ENCODE measurements at places on chromosomes 11 and 22. TPM values are rescaled to one million over a fixed set of nuclear protein-coding genes. Genes with fewer than 3 reads are reported as not detected.
A peak's percentile ranks its signal among the peaks of the same experiment; 100 is the strongest.

DNA sequence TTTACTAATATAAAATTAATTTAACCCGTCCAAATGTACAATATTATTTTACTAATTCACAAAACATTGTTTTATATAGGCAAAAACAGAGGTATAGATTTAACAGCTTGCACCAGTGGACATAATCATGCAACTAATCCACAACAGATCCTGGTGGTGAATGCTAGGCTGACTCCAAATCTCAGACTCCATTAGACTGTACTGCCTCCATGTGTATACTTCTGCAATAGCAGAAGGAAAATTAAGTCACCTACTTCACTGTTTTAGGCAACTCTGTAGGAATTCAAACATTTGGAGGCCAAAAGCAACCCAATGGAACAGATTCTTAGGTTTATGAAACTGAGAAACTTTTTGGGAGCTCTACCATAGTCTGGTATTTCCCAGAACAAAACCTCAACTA is 30.0 kb upstream of the RAB39A start:
- no peaks in the 10 kb centered on the region for H3K36me3 ChIP-seq
- no peaks in the 10 kb centered on the region for H3K27me3 ChIP-seq
- no peak overlapping the region for H3K27ac ChIP-seq
- no peak overlapping the region for H3K4me3 ChIP-seq
- H3K4me1 ChIP-seq = no peaks in the 10 kb centered on the region
- no peak for DNase-seq

TRIOBP gene
- 85.0 TPM for total RNA-seq

- H3K27me3 ChIP-seq = no peaks in the 10 kb centered on the region
- H3K4me1 ChIP-seq = no peaks in the 10 kb centered on the region
- no peak overlapping the region for H3K4me3 ChIP-seq
- H3K36me3 ChIP-seq = no peaks in the 10 kb centered on the region
Measured at GRCh38 chr11:127965939-127966668, 621.3 kb downstream of the ETS1 start.

IL18 gene
- 49.9 TPM for total RNA-seq

- DNase-seq = no peak
- H3K36me3 ChIP-seq = no peaks in the 10 kb centered on the region
- H3K4me3 ChIP-seq = no peak overlapping the region
- no peak overlapping the region for H3K27ac ChIP-seq
Measured at GRCh38 chr11:134762248-134763029, 350.4 kb upstream of the B3GAT1 start.

KRTAP5-7 gene
- 0.46 TPM for total RNA-seq

ST14 gene
- total RNA-seq = 59.1 TPM

APOBEC3H gene
- 0.84 TPM for total RNA-seq

GRCh38 chr11:133808393-133809140 is 36.7 kb downstream of the SPATA19 start:
- no peaks in the 10 kb centered on the region for H3K36me3 ChIP-seq
- no peaks in the 10 kb centered on the region for H3K4me1 ChIP-seq
- H3K27ac ChIP-seq = no peak overlapping the region
- no peaks in the 10 kb centered on the region for H3K27me3 ChIP-seq
- DNase-seq = no peak

DNA sequence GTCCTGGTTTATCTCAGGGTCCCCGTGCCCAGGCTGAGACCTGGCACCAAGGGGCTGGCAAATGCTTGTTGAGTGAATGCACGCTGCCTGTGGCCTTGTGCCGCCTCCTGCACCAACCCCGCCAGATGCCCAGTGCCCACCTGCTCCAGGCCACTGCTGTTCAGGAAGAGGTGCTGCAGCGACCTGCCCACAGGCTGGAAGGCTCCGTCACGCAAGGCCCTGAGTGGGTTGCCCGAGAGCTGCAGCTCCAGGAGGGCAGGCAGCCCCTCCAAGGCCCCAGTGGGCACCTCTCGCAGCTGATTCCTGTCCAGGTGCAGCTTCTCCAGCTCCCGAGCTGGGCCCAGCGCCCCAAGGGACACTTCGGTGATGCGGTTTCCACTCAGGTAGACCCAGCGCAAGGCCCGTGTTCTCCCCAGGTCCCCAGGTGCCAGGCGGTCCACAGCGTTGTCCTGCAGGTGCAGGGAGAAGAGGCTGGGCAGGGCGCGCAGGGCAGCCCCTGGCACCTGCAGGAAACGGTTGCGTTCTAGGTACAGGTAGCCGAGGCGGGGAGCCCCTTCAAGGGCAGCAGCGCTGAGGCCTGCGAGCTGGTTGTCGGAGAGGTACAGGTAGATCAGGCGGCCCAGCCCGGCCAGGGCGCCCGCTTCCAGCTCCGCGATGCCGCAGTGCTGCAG is 3.6 kb downstream of the CHADL start:
- peak overlapping the region; percentile 47 for H3K4me3 ChIP-seq
- H3K36me3 ChIP-seq = no peaks in the 10 kb centered on the region
- no peaks in the 10 kb centered on the region for H3K27me3 ChIP-seq

GRCh38 chr11:17443926-17444690 is 32.5 kb downstream of the ABCC8 start:
- no peak overlapping the region for H3K4me3 ChIP-seq
- no peaks in the 10 kb centered on the region for H3K36me3 ChIP-seq
- no peaks in the 10 kb centered on the region for H3K4me1 ChIP-seq

GRCh38 chr11:118418766-118419165 is 17.4 kb downstream of the ATP5MG start:
- no peaks in the 10 kb centered on the region for H3K36me3 ChIP-seq
- H3K27me3 ChIP-seq = no peaks in the 10 kb centered on the region
- no peak overlapping the region for H3K4me3 ChIP-seq
- H3K27ac ChIP-seq = no peak overlapping the region
- H3K4me1 ChIP-seq = no peaks in the 10 kb centered on the region
- no peak for DNase-seq

MAJIN gene
- total RNA-seq = not detected

Measured in upper lobe of right lung (tissue), 1 donor.